ENCODE measurements at places on chromosomes 5 and 9.
A peak's percentile ranks its signal among the peaks of the same experiment; 100 is the strongest.

DNA sequence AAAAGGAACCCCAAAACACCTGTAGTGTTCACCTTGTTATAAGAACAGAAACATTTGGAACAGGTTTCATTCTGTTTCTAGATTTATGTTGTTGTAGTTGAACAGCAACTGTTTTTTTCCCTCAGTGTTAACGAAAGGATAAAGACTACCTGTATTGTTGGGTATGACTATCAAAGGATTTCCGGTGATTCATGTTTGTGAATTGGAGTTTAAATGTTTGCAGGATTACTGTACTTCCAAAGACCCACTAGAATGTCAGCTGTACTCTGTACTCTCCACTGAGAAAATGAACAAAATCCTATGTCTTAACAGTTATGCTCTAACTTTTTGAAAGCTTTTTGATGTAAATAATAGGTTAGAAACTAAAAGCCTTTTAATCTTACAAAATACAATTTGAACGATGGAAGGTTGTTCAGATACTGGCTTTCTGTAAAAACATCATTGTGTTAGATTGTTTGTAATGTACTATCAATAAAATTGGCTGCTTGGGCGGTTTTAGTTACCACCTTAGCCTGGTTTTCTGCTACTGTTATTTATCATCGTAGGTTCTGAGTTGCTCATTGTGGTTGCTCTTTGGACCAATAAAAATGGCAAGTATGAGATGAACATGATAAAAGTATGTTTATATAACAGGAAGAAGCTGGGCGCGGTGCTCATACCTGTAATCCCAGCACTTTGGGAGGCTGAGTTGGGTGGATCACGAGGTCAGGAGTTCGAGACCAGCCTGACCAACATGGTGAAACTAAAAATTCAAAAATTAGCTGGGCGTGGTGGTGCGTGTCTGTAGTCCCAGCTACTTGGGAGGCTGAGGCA, 44.1 kb downstream of the DCP2 start:
- no peak for DNase-seq

GRCh38 chr9:116327701-116328405, 174.3 kb downstream of the PAPPA start:
- no peak for DNase-seq

DNA sequence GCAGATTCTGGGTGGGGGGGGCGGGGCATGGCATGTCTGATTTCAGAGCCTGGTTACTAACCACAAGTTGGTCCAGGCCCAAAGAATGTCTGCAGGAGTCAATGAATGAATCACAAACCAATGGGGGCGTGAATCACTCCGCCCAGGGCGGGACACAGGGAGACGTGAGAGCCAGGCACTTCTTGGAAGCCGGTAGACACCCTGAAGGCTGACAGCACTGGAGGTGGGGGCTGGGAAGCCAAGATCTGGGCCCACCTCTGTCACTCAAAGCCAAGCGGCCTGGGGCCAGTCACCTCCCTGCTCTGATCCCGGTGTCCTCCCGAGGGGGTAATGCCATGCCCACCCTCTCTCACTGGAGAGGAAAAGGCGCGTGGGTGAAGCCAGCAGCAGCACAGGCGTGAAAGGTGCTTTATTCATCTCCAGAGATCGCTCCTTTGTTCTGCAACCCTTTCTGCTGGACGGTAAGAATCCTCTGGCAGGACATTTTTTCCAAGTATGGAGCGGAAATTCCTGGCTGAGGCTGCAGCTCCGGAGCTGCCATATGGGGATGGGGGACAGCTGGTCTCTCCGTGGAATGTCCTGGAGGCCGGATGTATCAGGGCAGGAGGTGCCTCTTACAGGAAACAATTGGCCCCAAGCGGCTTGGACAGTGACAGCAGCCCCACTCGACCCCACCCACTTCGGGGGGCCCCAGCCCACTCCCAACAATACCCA, 85.0 kb downstream of the STK10 start:
- DNase-seq = peak; percentile 50

GRCh38 chr5:157708866-157709265, 22.4 kb upstream of the THG1L start:
- DNase-seq = no peak

- DNase-seq = no peak
Measured at GRCh38 chr9:134314039-134314949, 12.0 kb upstream of the RXRA start.

GRCh38 chr5:141338538-141339306, at the start of gene PCDHGA2:
TSS of gene PCDHGA2 (plus strand) at chr5:141338760.
- no peak for DNase-seq
